ENCODE measurements at places on chromosomes 7 and 10. TPM values are rescaled to one million over a fixed set of nuclear protein-coding genes. Genes with fewer than 3 reads are reported as not detected.

CEP55 gene
- 3.6 TPM for total RNA-seq

JAKMIP3 gene
- total RNA-seq = 0.32 TPM

PGAM2 gene
- total RNA-seq = not detected

FAM131B gene
- total RNA-seq = 2.5 TPM

ACBD7 gene
- total RNA-seq = 1.8 TPM

MBLAC1 gene
- 2.7 TPM for total RNA-seq

OR6B1 gene
- total RNA-seq = not detected

ZNF107 gene
- total RNA-seq = 1.8 TPM

METTL27 gene
- total RNA-seq = 1.6 TPM

TFR2 gene
- 13.5 TPM for total RNA-seq

Measured in hepatocyte (in vitro differentiated cells).